ENCODE measurements at places on chromosomes 2 and 18. TPM values are rescaled to one million over a fixed set of nuclear protein-coding genes. Genes with fewer than 3 reads are reported as not detected.

GRCh38 chr2:66849153-66849755 lies 414.3 kb downstream of the MEIS1 start:
- no peak for DNase-seq
- H3K4me1 ChIP-seq, result no peaks in the 10 kb centered on the region
- no peaks in the 10 kb centered on the region for H3K36me3 ChIP-seq
- no peak overlapping the region for H3K27ac ChIP-seq
- peaks cover 2% of the 10 kb centered on the region for H3K27me3 ChIP-seq

The BBS5 gene
- polyA plus RNA-seq, result 2.4 TPM

The PCGF1 gene
- polyA plus RNA-seq, result 19.2 TPM

The NPPC gene
- polyA plus RNA-seq, result not detected

The GPR55 gene
- not detected for polyA plus RNA-seq

The PRKAG3 gene
- not detected for polyA plus RNA-seq

- no peak for DNase-seq
- H3K4me1 ChIP-seq, result no peaks in the 10 kb centered on the region
- no peaks in the 10 kb centered on the region for H3K36me3 ChIP-seq
- H3K27ac ChIP-seq, result no peak overlapping the region
These were observed 3.5 kb upstream of the UGT1A1 start for GRCh38 chr2:233756429-233757081.

The TIGD1 gene
- 1.6 TPM for polyA plus RNA-seq
